ENCODE measurements at places on chromosomes 3 and 15.
A peak's percentile ranks its signal among the peaks of the same experiment; 100 is the strongest.

- DNase-seq = no peak
Observed at GRCh38 chr3:176359211-176359610, 838.1 kb downstream of the TBL1XR1 start.

GRCh38 chr15:58726867-58727266, 22.6 kb downstream of the ADAM10 start:
- DNase-seq = no peak

GRCh38 chr3:117486719-117487716, 777.4 kb downstream of the TUSC7 start:
- no peak for DNase-seq

GRCh38 chr15:36784098-36784670, 204.8 kb downstream of the CDIN1 start:
- no peak for DNase-seq

- DNase-seq = no peak
Observed at GRCh38 chr15:80456517-80457492, 52.6 kb downstream of the ARNT2 start.

GRCh38 chr3:141278196-141279076, 46.8 kb downstream of the PXYLP1 start:
- no peak for DNase-seq

DNA sequence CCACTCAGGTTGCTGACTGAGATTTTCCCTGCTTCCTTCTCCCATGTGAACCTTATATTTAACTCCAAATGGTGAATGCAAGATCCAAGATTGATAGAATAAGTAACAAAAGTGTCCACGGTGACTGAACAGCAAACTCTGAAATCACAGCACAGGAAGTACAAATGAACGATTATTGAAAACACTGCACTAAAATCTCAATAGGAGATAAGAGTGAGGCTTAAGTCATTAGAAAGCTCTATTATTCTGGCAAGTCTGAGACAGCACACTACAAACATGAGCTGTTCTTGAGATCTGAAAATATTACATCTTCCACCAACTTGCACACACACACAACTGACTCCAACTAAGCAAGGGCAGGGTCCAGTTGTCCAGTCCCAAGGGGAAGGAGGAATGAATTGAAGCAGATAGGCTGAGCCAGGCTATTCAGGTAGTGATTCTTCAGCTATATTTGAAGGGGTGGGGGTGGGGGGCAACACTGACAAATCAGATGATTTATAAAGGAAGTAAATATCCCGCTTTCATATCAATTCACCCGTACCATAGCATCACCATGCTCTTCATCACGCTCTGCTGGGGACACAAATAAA, 2.9 kb downstream of the ZNF385D start:
- DNase-seq = no peak

- peak; percentile 57 for DNase-seq
Observed at GRCh38 chr15:60585743-60586708, 107.1 kb upstream of the ICE2 start.

- DNase-seq = no peak
Observed at GRCh38 chr15:61097043-61097442, 132.1 kb downstream of the RORA start.

GRCh38 chr3:5531741-5532290, 344.3 kb downstream of the EDEM1 start:
- no peak for DNase-seq

DNA sequence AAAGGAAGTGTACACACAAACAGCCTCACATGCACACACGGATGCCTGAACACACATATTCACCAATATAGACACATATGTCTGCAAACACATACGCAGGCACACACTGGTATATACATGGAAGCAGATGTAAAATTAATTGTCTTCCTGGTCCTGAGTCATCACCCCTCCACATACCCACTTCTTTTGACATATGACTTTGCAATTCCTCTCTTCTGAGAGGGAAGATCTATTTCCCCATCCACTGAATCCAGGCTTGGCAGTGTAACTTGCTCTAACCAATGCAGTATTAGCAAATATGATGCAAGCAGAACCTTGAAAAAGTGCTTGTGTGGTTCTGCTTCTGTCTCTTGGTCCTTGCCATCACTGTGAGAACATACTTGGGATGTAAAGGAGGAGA, 76.8 kb upstream of the HRH1 start:
- no peak for DNase-seq

All from stimulated activated CD4-positive, alpha-beta T cell treated with anti-CD3 and anti-CD28 coated beads, Interleukin-1b, Interleukin-23, amount 100 ng/mL, for 48 hours (primary cell).